GM23248 (cell line): ENCODE measurements at places on chromosomes 1 and 21. TPM values are rescaled to one million over a fixed set of nuclear protein-coding genes. Genes with fewer than 3 reads are reported as not detected.

FOXD2 gene
- total RNA-seq, result 0.43 TPM in 1 of 2 replicates, not detected in the other

SHISA4 gene
- total RNA-seq, result 24.8 and 42.4 TPM in 2 replicates

CD5L gene
- total RNA-seq, result not detected in 2 replicates

LDLRAD1 gene
- not detected in 2 replicates for total RNA-seq

TSPEAR gene
- total RNA-seq, result not detected in 2 replicates

MRAP gene
- not detected in 2 replicates for total RNA-seq

BNIPL gene
- not detected in 2 replicates for total RNA-seq

KRTAP13-2 gene
- not detected in 2 replicates for total RNA-seq

OLIG2 gene
- total RNA-seq, result not detected in 2 replicates
